ENCODE measurements at places on chromosomes 7 and 10.

DNA sequence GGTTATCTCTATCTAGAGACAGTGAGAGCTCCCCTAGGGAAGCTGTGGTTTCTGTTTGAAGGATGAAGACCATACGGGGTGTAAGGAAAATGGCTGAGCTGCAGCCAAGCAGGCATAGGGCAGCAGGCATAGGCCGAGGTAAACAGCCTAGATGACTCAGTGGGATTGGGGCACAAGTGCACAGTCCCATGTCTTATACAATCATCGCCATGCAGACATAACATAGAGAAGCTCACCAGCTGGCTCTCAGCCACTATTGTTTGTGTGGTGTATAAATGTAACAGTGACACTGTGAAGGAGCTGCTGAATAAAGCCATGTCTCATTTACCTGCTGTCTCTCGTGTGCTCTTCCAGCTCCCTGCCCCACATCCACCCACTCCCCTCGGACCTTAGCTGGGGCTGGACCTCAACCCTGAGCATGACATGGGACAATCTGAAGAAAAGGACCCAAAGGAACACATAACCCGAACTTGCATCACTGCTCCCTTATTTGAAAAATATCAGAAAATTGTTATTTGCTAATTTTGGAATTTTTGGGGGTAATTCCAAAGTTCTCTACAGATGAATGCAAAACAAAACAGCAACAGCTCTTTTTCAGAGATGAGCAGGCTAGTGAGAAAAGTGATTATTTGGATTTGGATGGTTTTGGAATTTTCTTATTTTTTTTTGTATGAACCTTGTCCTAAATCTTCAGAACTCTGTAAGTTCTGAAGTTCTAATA is 582.7 kb downstream of the REEP3 start:
- no peak for DNase-seq

DNA sequence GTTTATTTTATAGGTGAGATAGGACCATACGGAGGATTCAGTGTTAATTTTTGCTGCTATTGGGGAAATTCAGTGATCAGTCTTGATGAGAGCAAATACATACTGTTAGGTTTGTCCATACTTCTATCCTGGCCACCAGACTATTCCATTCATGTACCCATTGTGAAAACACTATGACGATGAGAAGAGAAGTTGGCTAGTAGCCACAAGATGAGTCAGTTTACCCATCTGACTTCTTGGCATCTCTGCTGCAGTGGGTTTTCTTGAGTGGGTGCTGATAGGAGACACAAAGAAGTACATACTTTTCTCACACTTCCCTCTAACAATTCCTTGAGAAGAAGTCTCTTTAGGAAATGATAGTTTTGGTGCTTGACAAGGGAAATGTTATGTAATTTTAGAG is 133.1 kb downstream of the TFPI2 start:
- DNase-seq = no peak

- no peak for DNase-seq
These were observed 17.1 kb upstream of the ARPC1A start for GRCh38 chr7:99308461-99309074.

- DNase-seq = no peak
These were observed 84.0 kb upstream of the TMEM248 start for GRCh38 chr7:66837007-66837406.

DNA sequence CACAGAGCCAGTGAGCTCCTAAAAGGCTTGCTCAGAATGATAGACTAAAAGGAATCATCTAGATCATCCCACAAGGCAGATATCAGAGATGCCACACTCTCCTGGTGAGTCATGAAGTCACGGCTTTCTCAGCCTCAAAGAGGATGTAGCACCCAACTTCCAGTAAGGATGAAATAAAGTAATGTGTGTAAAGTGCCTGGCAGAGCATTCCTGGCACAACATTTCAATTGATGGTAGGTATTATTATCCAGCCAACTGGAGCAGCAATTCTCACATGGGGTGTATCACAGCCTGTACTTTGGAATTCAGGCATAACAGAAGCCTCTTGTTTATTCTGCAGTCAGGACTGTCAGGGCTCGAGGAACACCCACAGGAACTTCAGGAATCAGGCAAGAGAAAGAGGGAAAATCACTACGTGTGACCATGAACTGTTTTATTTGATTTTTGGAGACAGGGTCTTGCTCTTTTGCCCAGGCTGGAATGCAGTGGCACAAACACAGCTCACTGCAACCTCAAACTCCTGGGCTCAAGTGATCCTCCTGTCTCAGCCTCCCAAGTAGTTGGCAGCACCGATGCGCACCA is 5.3 kb upstream of the NAT16 start:
- DNase-seq = no peak

GRCh38 chr10:5719546-5719945 is 34.9 kb downstream of the TASOR2 start:
- DNase-seq = no peak

DNA sequence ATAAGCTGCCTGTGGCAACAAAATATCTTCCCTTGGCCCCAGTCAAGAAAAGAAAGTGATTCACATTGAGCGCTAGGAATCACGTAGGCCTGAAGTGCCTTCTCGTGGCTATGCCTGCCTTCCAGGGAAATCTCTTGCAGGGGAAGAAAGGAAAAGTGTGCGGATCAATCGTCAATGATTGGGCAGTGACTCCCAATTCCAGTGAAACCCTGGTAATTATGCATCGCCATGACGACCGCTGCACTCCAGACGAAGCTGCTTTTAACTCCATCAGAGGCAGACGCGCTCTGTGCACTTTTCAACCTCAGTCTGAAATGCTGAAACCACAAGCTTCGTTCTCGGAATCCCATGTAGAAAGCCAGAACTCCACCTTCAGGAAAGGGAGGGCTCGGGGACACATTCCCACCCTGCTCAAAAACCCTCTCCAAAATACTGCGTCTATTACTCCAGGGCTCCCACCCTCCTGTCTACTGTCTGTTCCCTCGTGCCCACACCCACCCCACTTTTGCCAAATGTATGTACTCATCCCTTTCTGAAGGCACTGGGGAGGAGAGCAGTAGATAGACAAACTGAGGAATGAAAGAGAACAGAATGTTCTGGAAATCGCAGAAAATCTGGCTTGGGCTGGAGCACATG is 24.2 kb upstream of the PRKAG2 start:
- DNase-seq = no peak

DNA sequence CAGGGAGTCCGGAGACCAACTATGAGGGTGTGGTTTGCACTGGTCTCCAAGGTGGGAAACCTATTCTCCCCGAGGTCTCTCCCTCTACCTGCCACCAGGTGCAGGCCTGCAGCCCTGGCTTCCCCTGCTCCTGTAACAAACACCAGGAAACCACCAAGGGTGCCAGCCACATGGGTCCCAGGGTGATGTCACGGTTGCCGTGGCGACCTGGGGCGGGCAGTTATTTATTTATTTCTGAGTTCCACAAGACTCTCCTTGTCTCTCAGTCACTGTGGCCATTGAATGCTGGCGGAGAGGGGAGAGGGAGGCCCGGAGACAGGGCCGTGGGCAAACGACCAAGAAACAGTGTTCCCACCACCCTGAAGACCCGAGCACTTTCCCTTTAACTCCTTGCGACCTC is 27.0 kb downstream of the MMD2 start:
- peak; percentile 57 for DNase-seq

DNA sequence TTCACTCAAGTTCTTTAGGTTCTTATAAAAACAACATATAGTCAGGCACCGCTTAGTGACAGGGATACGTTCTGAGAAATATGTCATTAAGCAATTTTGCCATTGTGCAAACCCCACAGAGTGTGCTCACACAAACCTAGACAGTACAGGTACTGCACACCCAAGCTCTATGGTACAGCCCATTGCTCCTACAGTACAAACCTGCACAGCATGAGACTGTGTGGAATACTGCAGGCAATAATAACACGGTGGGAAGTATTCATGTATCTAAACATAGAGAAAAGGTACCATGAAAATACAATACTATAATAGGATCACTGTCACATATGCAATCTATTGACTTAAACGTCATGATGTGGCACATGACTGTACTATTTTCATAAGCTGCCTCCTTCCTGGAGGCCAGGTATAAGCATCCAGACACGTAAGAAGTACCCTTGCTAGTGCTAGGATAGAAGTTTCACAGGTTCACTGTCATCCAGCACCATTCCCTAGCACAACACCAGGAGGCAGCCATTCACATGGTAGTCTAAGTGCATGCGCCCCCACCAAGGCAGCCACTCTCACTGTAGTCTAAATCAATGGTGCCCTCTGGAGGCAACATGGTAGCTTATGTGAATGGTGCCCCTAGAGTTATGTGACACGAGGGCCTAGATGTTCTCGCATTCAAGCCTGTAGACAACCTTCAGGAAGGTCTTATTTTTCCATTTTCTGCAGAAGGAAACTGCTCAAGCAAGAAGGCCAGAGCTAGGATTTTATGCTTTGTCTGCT is 98.5 kb downstream of the ARHGAP22 start:
- DNase-seq = no peak

GRCh38 chr10:70803775-70804420 is 11.8 kb upstream of the SGPL1 start:
- DNase-seq = no peak

GRCh38 chr10:11516431-11516746 is 95.1 kb downstream of the USP6NL start:
- no peak for DNase-seq

GRCh38 chr10:13056456-13057077 is 43.4 kb upstream of the OPTN start:
- DNase-seq = peak; percentile 53

DNA sequence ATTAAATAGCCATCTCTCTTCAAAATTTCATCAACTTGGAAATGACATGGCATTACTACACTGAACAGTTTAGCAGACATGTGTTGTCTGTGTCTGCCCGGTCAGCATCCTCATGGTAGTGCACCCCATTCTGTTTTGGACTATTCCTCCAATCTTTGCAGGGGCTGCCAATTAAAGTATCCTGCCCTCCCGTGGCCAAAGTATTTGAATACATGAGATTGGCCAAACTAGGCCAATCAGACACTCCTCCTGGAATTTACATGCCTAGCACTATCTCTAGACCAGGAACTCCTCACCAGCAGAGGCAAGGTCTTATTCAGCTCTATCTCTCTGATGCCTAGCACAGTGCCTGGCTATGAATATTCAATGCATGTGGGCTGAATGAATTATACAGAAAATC is 4.4 kb downstream of the SHTN1 start:
- DNase-seq = no peak

DNA sequence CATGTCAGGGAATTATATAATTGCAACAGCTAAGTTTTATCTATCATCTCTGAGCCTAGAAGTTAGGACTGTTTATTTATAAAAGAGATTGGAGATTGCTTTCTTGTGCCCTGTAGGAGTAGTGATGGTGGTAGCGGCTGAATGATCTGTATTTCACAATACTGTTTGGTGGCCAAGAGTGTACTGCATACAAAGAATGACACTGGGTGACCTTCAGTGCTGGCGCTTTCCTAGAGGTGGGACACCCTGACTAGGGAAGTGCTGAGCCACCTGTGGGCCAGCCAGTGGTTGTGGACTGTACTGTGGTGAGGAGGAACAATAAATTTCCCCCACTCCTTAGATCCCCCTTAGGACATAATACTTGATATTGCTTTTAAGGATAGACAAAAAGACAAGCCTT is 53.0 kb downstream of the COPG2 start:
- DNase-seq = no peak

DNA sequence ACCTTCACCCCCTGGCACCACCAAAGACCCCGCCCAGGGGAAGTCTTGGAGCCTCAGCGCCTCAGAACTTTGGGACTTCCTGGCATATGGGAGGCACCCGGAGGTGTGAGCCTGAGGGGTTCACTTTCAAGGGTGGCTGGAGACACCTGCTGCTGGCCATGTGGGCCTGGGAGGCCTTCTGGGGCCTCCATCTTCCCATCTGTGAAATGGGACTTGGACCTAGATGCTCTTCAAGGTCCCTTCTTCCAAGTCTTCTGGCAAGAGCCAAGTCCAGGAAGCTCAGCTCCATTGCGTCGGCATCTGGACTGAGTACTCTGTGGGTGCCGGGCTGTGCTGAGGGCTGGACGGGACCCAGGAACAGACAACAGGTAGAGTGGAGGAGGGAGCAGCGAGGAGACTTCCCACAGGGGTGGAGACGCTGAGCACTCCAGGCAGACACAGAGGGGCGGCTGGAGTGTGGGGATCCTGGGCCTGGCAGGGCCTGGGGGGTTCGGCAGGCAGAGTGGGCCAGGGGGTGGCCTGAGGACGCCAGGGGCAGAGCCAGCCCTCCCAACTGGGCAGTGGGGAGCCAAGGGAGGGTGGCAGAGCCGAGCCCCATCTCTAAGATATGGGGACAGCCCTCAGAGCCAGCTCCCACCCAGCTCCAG is 9.3 kb upstream of the LFNG start:
- no peak for DNase-seq

GRCh38 chr7:80386686-80387085 is 125.2 kb downstream of the GNAT3 start:
- DNase-seq = no peak

- DNase-seq = peak; percentile 29
These were observed 28.9 kb downstream of the LRRC27 start for GRCh38 chr10:132360766-132361447.

DNA sequence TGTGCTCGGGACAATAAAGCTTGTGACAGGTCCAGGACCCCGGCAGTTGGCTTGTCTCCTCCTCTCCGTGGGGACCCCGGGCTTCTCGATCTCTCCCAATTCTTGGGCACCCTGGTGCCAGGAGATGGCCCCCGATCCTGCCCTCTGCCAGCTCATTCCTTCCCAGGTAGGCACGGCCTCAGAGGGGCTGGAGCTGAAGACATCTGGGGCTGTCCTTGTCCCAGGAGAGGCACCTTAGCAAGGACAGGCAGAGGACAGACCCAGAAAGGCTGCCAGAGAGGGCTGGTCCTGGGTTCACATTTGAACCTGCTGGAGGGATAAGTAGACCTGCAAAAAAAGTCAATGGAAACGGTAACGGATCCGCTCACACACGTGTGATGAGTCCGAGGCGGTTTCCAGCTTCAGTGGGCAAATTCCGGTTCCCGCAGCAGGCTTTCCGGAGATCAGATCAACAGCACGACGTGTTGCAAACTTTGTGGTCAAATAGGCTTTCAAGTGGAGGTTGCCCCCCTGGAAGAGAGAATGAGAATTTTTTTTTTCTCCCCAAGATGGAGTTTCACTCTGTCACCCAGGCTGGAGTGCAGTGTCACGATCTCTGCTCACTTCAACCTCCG is 47.7 kb upstream of the GTF2IRD1 start:
- no peak for DNase-seq

GRCh38 chr7:140005341-140005740 is 57.4 kb downstream of the PARP12 start:
- DNase-seq = no peak

DNA sequence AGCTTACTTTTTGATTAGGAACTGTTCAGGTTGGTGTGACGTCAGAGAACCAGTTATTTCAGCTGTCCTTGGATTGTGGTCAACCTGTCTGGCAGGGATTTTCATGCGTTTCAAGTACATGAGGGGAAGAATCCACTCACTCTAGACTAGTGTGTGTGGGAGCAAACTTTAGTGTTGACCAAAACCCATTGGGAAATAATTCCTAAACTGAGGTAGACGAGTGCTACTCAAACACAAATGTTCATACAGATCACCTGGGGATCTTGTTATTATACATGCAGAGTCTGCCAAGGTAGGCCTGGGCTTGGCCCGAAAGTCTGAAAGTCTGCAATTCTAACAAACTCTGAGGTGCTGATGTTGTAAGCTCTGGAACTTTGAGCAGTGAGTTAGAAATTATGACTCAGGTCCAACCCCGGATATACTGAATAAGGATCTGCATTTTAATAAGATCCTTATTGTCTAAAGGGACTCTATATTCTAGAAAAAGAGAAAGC is 111.1 kb upstream of the CREB5 start:
- DNase-seq = peak; percentile 15

- peak; percentile 93 for DNase-seq
These were observed 789 bp downstream of the PDGFA start for GRCh38 chr7:518630-519483.

- DNase-seq = no peak
These were observed 56.5 kb upstream of the KDM7A start for GRCh38 chr7:140232957-140233917.

GRCh38 chr10:74967911-74968666 is 141.7 kb downstream of the KAT6B start:
- DNase-seq = no peak

All from T47D (cell line).